ENCODE measurements at places on chromosomes 3 and 15. TPM values are rescaled to one million over a fixed set of nuclear protein-coding genes. Genes with fewer than 3 reads are reported as not detected.

Gene PLAAT1
- total RNA-seq: 0.61 TPM

DNA sequence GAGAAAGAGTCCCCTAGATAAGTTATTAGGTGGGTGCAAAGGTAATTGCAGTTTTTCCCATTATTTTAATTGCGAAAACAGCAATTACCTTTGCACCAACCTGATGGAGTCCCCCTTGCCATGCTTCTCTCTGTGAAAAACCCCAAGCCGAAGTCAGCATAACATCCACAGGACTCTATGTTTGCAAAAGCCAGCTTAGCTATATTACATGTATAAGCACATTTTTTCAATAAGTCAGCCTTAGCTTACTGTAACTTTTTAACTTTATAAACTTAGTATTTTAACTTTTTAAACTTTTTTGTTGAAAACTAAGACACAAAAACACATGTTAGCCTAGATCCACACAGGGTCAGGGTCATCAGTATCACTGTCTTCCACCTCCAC lies 21.4 kb upstream of the MUC20 start:
- no peak for DNase-seq

GRCh38 chr15:25245801-25246622 lies 192.8 kb downstream of the UBE3A start:
- DNase-seq: no peak

DNA sequence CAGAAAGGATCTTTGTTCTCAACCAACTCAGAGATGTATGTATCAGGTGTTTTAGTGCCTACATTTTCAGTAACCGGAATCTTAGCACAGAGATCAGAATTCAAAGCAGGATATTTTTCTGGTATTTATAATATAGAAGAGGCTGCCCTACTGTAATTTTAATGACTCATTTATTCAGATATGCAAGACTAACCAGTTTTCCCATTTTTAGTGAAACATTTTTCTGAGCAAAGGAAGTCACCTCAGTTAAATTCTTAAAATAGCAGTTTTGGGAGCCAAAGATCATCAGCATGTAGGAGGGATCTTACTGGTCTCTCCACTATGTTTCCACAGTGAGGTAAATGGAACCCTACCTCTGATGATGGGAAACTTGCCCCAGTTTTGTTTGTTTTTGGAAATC lies 42.0 kb downstream of the SRP14 start:
- no peak for DNase-seq

DNA sequence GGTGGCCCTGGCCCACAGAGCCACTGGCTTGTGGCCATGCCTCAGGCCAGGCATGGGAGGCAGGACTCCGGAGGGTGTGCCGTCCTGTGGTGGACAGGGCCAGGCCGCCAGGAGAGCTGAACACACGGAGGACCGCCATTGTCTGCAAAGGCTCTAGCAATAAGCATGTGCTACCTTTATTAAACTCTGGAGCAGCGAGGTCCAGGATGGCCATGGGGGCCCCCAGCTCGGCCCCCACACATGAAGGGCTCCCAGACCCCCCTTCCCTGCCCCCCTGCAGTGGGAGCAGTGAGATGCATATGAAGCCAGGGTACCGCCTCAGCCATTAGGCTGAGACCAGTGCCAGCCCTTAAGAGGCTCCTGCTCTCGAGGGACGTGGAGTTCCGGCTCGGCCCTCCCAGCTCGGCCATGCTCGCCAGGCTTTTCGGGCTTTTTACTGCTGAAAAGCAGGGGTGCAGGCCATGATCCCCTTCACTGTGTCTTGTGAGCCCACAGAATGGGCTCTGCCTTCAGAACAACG lies 2.7 kb downstream of the AMIGO3 start:
- DNase-seq: no peak
